ENCODE measurements at places on chromosomes 6 and 20. TPM values are rescaled to one million over a fixed set of nuclear protein-coding genes. Genes with fewer than 3 reads are reported as not detected.

Gene HLA-DRA
- total RNA-seq, result 356 TPM

Gene SAPCD1
- not detected for total RNA-seq

Gene IBTK
- 17.7 TPM for total RNA-seq

Gene IYD
- total RNA-seq, result not detected

Gene MUCL3
- total RNA-seq, result not detected

Gene LST1
- total RNA-seq, result 229 TPM

Gene PGC
- 2.1 TPM for total RNA-seq

Gene ULBP2
- total RNA-seq, result not detected

GRCh38 chr6:159682295-159682694, 10.7 kb downstream of the SOD2 start:
- H3K4me1 ChIP-seq, result no peaks in the 10 kb centered on the region
- no peaks in the 10 kb centered on the region for H3K36me3 ChIP-seq
- DNase-seq, result no peak
- no peaks in the 10 kb centered on the region for H3K27me3 ChIP-seq
- H3K4me3 ChIP-seq, result no peak overlapping the region

- H3K27me3 ChIP-seq, result no peaks in the 10 kb centered on the region
- H3K4me3 ChIP-seq, result no peak overlapping the region
- no peak overlapping the region for H3K27ac ChIP-seq
- H3K36me3 ChIP-seq, result no peaks in the 10 kb centered on the region
Measured at GRCh38 chr6:165117121-165117520, 192.3 kb downstream of the C6orf118 start.

DNA sequence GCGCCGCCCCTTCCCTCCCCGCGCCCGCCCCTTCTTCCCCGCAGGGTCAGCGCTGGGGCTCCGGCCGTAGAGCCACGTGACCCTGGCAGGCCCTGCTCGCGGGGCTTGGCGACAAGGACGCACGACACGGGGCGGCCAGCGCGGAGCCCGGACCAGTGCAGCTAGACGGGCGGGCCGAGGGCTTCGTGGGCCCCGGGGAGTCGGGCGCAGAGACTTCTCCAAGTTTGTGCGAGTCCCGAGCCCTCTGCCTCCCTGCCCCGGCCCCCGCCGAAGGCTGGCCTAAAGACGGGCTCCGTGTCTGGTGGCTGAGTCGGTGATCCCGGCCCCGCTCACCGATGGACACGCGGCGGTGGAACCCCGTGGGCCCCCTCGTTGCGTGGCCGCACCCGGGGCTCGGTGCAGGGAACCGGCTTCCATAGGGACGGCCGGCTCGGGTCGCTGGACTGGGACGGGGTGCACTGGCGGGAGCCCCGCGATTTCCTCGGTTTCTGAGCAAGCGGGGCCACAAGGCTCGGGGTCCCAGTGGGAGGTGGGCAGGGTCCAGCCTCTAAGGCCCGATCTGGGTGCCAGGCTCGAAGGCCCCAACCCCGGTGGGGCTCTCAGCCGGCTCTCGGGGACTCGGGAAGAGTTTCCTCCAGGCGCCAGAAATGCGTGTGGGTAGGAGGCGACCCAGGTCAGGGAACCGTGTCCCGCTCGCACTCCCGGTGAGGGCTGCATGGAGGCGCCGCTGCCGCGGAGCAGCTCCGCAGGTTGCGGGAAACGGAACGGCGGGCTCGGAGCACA, 452 bp upstream of the GATA5 start:
- no peaks in the 10 kb centered on the region for H3K36me3 ChIP-seq
- peak overlapping the region; percentile 41 for H3K4me3 ChIP-seq
- peak overlapping the region; percentile 80 for H3K27ac ChIP-seq
- peaks cover 7% of the 10 kb centered on the region for H3K4me1 ChIP-seq

- DNase-seq, result no peak
- no peaks in the 10 kb centered on the region for H3K4me1 ChIP-seq
- no peaks in the 10 kb centered on the region for H3K27me3 ChIP-seq
- no peak overlapping the region for H3K4me3 ChIP-seq
- no peaks in the 10 kb centered on the region for H3K36me3 ChIP-seq
Measured at GRCh38 chr20:16692009-16692408, 37.8 kb upstream of the SNRPB2 start.
